NCI-H1694 treated with DMSO at 0.1 percent for 48 hours (cell line): ENCODE measurements at places on chromosomes 2 and 18.

DNA sequence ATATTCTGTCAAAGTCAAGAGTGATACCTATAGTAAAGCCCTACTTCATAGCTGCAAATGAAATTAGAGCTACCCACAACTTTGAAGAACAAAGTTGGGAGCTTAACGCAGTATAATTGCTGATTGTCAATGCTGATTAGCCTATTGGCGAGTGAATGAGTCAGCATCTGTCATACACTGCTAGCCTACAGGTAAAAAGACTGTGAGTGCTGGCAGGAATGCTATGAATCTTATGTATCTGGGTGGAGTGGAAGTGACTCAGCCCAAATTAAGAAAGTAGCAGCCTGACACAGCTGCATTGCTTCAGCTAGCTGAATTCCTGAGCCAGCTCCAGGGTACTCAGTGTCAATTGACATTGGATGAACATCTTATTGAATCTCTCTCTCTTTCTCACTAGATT lies 179.4 kb upstream of the DCC start:
- DNase-seq = no peak

DNA sequence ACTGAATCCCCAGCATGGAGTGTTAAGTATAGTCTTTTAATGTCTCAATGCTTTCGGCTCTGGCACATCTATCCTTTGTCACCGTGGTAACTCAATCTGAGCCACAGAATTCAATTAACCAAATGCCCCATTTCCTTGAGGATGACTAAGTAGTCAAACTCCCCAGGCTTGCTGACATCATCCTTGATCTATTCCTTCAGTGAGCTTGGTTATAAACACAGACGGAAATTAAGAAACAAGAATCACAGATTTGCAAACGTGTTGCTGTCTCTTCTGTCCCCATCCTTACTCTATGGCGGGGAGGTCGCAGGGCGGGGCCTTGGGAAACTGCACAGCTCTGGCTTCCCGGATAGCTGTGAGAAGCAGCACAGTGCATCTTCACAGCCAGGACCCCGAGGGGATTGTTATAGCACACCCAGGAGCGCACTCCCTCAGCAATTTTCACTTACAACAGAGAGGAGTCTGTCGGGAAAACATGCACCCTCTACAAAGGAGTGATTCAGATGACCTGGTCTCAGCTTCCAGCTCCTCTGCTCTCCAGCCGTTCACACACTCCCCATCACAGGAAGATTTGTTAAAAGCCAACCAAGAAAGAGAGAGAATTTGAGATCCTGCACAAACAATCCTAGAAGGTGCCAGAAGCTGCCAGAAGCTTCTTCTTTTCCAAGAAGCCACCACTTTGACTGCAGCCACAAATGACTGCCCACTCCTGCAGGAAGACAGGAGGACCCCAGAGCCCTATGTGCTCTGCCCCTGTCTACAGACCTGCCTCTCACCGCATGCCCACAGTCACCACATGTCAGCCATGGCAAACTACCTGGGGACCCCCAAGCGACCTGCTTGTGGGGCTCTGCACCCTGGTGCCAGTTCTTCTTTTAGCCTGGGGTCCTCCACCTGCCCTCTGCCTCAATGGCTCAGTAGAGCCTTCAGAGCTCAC lies 44.9 kb upstream of the YWHAQ start:
- no peak for DNase-seq

- no peak for DNase-seq
Measured at GRCh38 chr2:241334813-241335212, 19.1 kb downstream of the SEPTIN2 start.

DNA sequence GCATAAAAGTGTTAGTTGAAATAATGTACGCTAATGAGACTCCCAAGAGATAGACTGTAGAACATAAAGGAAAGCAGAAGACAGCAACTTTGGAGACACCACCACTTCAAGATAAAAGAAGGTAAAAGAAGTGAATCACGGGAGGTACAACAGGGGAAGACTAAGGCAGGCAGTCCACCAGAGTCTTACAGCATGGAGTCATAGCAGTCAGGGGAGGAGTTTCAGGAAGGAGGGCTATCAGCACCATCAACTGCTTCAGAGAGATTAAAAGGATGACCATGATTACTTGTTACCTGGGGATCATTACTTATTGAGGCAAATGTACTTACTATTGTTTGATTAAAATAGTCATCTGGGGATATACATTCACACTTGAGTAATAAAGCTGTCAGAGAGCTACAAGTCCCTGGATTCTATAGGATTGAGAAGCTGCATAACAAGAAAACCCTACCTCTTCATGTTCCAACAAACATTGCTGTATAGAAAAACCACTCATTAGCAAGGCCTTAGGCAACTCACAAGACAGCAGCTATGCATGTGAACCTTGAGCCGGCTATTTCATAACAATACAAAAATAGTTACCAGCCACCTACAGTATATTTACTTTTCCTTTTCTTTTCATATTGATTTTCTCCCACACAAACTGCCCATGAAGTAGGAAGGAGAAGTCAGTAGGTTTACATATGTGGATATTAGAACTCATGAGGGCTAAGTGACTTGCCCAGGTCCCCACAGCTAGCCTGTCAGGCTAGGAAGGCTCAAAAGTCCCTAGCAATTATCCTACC lies 101.7 kb downstream of the PDE11A start:
- no peak for DNase-seq

GRCh38 chr2:141455211-141455826 lies 675.5 kb downstream of the LRP1B start:
- DNase-seq = no peak

DNA sequence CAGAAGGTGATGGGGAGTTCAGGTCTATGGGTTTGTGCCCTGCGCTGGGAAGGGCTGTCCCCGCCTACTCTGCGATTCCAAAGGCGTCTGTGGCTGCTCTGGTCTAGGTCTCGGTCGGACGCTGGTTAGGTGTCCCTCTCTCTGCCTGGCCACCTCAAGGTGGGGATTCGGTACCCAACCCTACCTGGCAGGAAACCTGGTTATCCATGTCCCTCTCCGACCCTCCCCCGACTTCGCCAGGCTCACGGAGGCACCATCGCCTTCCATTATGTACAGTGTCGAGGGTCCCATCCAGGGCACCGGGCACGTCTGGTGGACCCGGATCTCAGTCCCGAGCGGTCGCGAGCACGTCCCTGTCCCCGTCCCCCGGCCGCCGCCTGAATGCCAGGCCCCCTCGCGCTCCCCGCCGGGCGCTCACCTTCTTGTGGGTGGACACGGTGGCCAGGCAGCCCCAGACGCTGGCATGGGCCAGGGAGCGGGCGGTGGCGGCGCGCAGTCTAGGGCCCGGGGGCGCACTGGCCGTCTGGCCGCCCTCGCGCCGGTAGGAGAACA lies 628 bp downstream of the CREG2 start:
- no peak for DNase-seq

- DNase-seq = no peak
Measured at GRCh38 chr2:50641633-50642032, 390.3 kb downstream of the NRXN1 start.

DNA sequence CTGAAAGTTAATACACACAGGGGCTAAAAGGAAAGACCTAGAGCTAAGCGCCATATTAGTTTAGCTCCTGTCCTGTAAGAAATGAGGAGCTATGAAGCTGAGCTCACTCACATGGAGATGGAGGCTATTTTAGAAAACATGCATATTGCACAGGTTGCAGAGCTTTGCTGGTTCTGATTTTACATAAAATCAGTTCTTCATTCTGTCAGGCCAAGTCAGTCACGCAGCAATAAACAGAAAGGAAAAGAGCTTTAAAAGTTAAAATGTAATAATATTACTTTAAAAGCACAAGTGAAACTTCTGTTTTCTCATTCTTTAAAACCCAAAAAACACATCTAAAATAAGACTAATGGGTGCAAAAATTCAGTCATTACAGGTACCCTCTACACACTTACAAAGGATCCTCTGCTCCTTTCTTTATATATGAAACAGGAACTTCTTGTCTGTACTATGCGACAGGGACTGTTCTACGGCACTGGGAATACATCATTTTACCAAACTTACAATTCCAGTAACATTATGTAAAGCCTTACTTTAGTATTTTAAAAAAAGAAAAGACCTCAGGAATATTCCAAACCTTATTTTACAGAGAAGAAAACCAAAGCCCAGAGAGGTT lies 113.8 kb downstream of the THADA start:
- no peak for DNase-seq

DNA sequence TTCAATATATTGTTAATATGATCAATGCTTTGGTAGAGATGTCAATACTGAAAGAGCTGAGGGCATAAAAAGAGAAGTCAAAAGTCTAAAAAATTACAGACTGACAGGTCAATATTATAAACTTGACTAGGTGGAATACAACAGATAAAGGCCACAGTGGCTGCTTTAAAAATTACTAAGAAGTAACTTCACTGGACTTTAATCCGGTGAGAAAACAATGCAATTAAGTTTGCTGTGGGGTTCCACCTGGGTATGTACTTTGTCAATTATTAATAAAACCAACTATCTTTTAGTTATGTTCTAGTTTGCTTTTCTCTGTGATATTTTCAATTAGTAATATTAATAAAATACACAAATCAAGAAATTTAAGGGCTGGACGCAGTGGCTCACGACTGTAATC lies 44.7 kb downstream of the RAPH1 start:
- no peak for DNase-seq

DNA sequence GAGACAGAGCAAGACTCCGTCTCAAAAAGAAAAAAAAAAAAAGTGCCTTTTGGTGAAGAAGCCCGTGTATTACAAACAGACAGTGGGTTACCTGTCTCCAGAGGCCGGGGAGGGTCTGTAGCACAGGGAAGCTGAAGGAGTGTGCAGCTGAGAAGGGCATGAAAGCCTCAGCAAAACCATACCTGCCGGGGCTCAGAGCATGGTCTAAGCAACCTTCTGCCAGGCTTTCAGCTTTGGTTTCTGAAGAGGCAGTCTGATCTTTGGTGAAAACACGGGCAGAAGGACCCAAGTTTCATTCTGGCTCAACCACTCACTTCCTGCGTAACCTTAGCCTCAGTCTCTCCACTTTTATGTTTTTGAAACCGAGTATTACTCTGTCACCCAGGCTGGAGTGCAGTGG lies 21.5 kb downstream of the SH2D6 start:
- DNase-seq = no peak

DNA sequence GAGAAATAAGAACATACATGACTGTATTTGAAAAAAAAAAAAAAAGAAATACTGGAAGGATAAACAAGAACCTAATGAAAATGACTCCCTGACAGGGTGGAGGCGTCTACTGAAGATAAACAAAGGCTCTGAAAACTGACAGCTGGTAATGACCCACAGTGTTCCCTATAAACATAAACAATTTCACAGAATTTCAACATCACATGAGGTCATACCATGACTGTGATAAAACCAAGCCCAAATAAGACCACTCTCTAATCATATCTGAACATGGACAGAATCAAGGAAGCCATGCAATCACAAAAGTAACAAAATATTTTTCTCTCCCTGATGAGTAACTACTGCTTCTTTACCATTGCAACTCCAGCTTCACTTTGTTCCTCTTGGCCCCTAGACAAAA lies 159.3 kb downstream of the FAM124B start:
- no peak for DNase-seq

GRCh38 chr2:231110551-231110950 lies 14.3 kb downstream of the HTR2B start:
- DNase-seq = no peak

DNA sequence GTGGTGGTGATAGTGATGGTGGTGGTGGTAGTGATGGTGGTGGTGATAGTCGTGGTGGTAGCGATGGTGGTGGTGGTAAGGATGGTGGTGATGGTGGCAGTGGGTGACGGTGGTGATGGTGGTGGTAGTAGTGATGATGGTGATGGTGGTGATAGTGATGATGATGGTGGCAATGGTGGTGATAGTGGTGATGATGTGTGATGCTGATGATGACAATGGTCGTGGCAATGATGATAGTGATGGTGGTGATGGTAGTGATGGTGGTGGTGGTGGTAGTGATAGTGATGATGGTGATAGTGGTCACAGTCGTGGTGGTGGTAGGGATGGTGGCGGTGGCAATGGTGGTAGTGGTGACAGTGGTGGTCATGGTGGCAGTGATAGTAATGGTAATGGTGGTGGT lies 243.9 kb upstream of the RAB6C start:
- no peak for DNase-seq

- no peak for DNase-seq
Measured at GRCh38 chr2:54212456-54212855, 43.6 kb downstream of the TSPYL6 start.

DNA sequence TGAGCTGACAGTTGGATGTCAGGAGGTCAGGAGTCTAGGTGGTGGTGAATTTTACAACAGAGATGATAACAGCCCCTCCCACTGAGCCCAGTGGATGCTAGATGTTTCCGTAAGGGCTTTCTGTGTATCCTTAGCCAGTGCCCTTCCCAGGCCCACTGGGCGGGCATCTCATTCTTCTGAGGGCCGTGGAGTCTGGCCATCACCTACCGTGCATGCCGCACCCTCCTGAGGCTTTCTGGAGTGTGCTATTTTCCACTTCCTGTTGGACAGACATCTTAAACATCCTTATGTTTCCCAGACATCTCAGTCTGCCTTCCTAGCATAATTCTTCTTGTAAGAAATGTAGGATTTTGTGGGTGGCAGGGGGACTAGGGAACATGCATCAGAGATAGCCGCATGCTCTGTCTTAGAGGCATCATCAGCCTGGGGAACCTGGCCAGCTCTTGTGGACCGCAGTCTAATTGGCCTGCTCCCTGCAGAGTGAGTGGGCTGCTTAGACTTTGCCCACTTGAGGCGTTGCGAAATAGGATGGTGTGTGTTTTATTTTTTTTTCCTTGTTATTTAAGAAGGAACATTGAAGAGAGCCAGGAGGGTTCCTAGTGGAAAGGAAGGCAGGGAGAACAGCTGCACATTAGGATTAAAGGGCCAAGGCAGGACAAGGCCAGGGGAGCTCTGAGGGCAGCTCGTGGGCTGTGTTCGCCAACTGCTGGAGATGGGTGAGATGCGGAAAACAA lies 135.8 kb downstream of the SH3RF3 start:
- no peak for DNase-seq

- DNase-seq = no peak
Measured at GRCh38 chr2:77649856-77650255, 127.7 kb upstream of the LRRTM4 start.

DNA sequence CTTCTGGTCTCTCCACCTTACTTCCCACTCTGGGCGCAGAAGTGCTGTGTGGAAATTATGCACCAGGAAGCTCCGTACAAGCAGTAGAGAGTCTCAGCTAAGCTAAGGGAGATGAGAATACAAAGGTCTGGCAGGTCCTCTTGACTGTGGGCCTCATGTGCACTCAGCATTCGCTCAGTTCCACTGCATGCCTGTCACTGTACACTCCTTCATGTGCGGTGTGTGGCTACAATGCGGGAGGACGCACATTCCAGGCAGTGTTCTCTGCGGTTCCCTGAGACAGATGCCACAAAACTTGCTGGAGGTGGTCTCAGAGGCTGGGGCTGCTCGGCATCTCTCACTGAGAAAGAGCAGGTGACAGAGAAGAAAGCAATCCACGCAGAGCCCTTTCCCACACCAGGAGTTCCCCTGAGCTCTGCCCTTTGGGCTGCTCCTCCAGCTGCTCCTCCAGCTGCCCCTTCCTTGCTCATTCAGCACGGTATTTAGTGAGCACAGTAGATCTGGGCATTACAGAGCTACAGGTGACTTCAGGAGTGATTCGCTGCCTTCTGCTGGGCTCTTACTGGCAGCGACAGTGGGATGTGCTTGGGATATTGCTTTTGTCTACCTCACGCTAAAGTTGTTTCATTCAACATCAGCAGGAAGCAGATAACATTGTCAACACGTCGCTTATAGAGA lies 176.6 kb downstream of the SH3RF3 start:
- DNase-seq = no peak
